Head of caudate nucleus (tissue), 42 donors: ENCODE measurements at places on chromosomes 16 and 17.

- no peak for DNase-seq
These were observed 3.0 kb upstream of the MGAT5B start for GRCh38 chr17:76865174-76865573.

DNA sequence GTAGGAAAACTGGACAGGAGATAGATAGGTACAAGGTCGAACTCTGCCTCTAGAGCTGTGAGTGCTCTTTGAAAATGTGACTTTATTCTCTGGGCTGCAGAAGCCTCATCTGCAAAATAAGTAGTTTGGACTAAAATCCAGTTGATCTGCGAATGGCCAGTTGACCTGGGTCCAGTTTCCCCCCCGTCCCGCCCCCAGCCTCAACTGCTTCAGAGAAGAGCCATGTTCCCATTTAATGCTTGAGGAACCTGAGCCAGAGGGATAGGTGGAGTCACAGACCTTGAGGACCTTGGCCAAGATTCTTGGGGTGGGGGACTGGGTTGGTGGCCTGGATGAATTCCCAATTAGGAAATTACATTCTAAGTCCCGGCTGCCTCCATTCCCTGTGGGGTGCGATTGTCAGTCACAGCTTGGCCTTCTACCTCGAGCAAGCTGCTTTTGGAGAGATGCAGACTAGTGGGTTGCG lies 14.1 kb downstream of the TBX2 start:
- no peak for DNase-seq

DNA sequence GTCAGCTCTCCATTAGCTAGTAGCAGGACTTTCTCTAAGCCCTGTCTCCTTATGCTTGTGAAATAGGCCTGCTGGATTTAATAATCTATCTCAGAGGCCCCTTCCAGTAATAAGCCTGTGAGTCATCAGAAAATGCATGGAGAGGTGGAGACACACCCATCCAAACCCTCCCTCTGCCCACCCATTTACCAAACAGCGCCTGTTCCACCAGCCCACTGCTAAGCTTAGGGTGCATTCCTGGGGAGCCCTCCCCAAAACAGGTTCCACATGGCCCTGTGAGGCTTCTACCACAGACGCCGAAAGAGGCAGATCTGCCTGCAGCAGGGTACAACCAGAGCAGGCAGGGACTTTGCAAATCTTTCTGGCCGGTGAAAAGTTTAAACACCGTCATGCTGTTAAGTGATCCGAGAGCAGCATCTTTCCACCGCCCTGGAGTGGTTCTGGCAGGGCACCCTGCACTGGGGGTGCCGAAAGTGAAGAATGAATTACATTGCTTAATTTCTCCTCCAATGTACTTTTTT lies 99.3 kb downstream of the GAS7 start:
- DNase-seq, result peak; percentile 30

DNA sequence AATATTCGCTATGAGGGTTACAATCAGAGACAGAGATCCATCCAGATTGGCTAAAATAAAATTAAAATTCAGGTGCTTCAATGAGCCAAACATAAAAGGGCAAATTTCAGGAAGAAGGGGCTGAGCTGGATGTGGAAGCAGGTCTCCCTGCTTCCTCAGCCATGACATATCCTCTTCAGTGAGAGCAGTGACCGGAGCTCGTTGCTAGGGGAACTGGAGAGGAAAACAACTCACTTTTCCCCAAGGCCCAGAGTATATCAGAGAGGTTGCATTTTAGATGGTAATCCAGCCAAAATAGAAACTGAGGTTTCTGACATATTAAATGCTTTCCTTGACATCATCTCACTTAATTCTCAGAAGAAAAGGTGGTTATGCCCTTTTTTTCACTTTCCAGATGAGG lies 503.5 kb downstream of the HS3ST4 start:
- no peak for DNase-seq

- no peak for DNase-seq
These were observed 7.5 kb upstream of the EDC4 start for GRCh38 chr16:67865318-67865717.

- DNase-seq, result no peak
These were observed 459.1 kb downstream of the SOX9 start for GRCh38 chr17:72579990-72580320.

DNA sequence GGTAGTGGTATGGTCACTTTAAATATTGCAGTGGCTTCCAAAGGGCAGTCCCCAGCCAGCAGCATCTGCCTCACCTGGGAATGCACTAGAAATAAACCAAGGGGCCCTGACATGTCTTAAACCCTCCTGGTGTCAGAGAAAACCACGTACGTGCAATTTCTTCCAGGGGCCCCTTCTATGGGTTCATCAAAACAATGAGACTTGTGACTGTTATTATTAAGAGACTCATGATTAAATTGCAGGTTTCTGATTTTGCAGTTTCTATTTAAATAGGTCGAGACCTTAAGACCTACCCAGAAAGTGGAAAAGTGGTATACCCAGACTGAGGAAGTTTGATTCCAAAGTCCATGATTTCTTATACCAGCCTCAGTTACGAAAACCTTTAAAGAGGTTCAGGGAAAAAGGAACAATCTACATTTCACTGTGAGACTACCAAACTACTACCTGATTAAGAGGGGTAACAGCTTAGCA lies 746 bp upstream of the POLG2 start:
- DNase-seq, result no peak

DNA sequence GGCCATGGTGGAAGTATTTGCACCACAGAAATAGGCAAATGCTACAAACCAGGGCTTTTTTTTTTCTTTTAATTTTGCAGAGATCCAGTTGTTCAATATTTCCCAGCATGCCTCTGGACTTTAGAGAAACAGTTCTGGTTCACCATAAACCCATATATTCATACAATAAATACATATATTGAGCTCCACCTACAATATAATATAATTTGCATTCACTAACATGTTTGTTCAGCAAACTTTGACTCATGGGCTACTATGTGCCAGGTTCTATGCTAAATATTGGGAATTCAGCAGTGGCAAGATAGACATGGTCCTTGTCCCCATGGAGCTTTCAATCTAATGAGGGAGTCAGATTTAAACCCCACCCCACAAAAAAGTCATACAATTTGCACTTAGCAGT lies 3.2 kb downstream of the TMEM114 start:
- no peak for DNase-seq

GRCh38 chr17:75361996-75362395 lies 43.5 kb downstream of the GRB2 start:
- no peak for DNase-seq

- DNase-seq, result no peak
These were observed 619.9 kb upstream of the SOX9 start for GRCh38 chr17:71500761-71501555.

- peak; percentile 58 for DNase-seq
These were observed 51.6 kb downstream of the N4BP1 start for GRCh38 chr16:48558371-48558841.

- DNase-seq, result no peak
These were observed 78.4 kb downstream of the SOX9 start for GRCh38 chr17:72199256-72199655.

GRCh38 chr16:30557957-30558788 lies at the start of gene ZNF764:
ZNF764 (minus strand) TSS chr16:30558374; CDS start chr16:30558182, 192 bp downstream.
- peak; percentile 99 for DNase-seq

DNA sequence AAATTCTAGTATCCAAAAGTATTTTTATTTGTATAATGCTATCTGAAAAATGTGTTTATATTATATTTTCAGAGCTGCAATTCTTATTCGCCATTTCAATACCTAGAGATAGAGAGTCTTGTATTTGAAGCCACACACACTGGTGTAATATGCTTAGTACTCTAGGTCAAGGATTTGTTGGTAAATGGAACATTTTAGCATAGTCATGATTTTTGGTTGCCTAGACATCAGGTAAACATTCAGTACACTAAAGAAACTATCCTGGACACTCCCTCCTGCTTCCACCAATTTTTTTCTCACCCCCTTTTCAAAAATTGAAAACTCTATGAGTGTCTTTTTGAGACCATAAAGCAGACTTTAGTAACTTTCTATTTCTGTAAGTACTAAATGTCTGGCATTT lies 20.8 kb downstream of the ABHD15 start:
- no peak for DNase-seq

DNA sequence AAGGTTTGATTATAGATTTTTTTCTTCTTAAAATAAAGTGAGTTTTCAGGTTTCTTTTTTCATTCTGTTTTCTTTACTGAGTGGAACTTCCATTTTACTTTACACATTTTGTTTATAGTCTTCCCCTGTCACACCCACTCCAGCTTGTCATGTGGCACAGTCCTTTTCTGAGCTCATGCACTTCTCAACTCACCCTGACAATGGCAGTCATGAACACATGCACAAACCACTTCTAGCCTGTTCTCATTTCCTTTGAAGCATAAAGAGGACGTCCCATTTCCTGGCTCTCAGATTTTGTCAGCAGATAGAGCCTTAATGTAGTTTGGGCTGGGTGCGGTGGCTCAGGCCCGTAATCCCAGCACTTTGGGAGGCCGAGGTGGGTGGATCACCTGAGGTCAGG lies 168.0 kb downstream of the AHSP start:
- DNase-seq, result no peak

GRCh38 chr17:78734793-78735641 lies 47.1 kb downstream of the CYTH1 start:
- DNase-seq, result no peak
